Activated CD4-positive, alpha-beta T cell treated with anti-CD3 and anti-CD28 coated beads for 48 hours (primary cell): ENCODE measurements at places on chromosomes 6 and 20.
A peak's percentile ranks its signal among the peaks of the same experiment; 100 is the strongest.

DNA sequence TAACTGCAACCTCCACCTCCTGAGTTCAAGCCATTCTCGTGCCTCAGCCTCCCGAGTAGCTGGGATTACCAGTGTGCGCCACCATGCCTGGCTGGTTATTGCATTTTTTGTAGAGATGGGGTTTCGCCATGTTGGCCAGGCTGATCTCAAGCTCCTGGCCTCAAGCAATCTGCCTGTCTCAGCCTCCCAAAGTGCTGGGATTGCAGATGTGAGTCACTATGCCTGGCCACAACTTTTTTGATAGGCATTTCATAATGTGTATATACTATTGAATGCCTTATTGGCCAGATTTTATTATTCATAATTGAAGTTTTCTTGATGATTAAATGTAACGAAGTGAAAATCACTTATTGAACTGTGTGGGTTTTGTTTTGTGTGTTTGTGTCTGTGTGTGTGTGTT, 27.9 kb downstream of the FIG4 start:
- no peak for DNase-seq

DNA sequence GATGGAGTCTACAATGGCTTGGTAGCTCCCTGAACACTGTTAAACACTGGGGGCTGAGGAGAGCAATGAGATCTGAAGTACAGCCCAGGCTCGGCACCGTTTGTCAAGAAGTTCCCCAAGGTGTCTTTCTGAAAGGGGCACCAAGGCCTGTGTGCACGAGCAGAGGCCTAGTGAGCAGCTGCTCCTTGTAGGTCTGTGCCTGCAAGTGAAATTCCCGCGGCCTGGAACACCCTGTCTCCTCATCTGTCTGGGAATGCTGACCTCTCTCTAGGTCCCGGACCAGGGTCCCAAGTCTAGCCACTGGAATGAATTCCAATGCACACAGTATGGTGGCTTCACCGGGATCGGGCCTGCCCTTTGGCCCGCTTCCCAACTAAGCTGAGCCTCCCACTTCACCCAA, 134.8 kb downstream of the FOXC1 start:
- no peak for DNase-seq

- DNase-seq, result peak; percentile 73
Measured at GRCh38 chr20:59149678-59150504, 13.7 kb upstream of the ZNF831 start.

DNA sequence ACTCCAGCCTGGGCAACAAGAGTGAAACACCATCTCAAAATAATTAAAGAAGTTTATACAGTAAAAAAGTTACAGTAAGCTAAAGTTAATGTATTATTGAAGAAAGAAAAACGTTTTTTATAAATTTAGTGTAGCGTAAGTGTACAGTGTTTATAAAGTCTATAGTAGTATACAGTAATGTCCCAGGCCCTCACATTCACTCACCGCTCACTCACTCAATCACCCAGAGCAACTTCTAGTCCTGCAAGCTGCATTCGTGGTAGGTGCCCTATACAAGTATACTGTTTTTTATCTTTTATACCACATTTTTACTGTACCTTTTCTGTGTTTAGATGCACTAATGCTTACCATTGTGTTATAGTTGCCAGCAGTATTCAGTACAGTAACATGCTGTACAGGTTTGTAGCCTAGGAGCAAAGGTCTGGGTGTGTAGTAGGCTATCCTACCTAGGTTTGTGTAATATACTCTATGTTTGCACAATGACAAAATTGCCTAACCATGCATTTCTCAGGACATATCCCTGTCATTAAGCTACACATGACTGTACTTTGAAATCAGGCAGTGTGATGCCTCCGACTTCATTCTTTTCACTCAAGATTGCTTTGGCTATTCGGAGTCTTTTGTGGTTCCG, 16.7 kb downstream of the MGME1 start:
- no peak for DNase-seq

DNA sequence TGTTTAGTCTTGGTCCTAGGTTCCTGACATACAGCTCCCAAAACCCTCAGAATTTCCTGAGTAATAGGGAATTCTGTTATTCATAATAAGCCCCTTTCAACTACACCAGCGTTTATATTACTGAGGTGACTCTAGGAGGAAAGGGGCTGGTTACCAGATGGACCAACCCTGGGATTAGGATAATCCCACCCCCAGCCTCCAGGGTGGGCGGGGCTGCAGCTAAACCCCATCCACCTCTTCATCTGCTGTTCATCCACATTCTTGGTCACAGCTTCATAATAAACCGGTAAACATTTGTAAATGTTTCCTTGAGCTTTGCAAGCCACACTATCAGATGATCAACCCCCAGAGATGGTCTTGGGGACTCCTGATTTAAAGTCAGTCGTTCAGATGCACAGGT, 38.3 kb downstream of the NINL start:
- no peak for DNase-seq

GRCh38 chr20:10922941-10923340, 249.1 kb upstream of the JAG1 start:
- no peak for DNase-seq

DNA sequence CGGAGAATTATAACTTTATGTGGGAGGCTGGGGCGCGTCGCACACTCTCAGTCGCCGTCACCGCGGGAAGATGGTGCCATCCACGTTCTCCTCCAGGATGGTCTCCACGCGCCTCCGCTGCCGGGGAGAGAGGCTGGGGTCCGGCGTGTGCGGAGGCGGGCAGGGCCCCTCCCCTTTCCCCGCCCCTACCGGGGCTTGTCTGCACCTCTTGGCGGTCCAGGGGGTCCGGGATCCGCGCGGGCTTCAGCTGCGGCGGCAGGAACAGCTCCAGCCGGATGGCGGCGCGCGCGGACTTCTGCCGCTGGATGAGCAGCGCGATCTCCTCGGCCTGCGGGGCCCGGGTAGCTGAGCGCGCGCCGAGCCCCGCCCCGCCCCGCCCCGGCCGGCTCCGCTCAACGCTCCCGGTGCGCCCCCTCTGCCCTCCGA, 807 bp downstream of the LKAAEAR1 start:
- DNase-seq, result peak; percentile 78

DNA sequence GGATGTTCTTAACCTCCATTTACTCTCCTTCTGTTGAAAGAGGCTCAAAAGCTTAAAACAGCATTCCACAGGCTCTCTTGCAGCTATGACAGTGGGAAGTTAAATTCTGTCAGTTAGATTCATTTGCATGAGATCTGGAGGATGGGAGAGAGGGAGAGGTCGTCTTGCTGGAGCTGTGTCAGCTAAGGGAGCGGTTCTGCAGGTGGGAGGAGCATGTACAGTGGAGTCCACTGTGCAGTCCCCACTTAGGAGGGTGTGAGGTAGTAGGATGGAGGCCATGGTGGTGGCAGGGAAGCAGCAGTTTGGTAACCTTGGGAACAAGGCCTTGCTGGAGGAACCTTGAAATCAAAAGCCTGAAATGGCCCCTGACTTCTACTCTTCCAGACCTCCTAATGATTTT, 12.0 kb upstream of the B4GALT5 start:
- no peak for DNase-seq

- DNase-seq, result no peak
Measured at GRCh38 chr6:107107791-107108190, 7.5 kb downstream of the BEND3 start.

GRCh38 chr6:74256781-74257180, 560.8 kb downstream of the CD109 start:
- DNase-seq, result no peak

DNA sequence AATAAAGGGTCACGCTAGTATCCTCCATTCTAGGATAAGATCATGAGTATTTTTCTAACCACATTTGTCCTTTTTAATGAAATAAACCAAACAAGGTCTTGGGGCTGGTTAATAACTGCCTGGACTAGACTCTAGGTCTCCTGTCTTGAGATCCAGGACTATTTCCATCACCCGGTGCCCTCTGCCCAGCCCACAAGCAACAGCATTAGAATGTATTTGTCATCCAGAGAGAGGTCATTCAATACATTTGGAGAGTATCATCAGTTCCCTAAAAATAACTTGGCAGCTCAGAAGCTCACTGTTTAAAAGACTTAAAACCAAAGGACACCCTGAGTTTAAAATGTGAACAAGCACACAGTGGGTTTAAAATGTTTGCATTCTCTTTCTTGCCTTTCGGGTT, 4.4 kb upstream of the RBM24 start:
- DNase-seq, result no peak

DNA sequence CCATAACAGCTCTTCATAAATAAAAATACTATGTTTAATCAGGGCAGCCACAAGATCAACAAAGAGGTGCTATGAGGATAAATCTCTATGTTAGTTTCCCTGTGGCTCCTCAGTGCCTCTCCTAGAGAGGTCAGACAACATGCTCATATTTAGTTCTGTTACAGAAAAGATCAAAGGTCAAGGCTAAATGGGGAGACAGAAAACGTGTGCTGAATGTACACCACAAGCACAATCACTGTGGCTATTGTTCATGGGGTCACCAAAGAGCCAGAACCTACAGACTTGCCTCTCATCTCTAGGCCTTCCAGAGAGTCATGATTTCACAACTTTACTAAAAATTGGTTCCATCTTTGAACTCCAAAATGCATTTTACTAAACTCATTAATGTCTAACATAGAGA, 409.8 kb downstream of the HACE1 start:
- no peak for DNase-seq

DNA sequence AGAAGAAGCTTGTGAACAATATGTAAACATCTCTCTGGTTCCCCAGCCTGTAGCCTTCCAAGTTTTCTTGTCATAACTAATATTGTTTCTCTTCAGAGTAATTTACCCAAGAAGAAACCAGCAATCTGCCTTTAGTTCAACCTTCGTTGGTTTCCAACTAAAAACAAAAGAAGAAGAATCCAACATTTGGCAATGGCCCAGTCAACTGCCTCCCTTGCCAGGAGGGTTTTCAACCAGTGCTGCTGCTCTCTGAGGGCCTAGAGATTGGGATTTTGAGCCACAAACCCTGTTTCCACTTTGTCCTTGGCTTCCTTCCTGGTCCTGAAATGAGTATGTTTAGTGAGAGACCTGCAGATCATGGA, 395.8 kb upstream of the CNR1 start:
- DNase-seq, result no peak

DNA sequence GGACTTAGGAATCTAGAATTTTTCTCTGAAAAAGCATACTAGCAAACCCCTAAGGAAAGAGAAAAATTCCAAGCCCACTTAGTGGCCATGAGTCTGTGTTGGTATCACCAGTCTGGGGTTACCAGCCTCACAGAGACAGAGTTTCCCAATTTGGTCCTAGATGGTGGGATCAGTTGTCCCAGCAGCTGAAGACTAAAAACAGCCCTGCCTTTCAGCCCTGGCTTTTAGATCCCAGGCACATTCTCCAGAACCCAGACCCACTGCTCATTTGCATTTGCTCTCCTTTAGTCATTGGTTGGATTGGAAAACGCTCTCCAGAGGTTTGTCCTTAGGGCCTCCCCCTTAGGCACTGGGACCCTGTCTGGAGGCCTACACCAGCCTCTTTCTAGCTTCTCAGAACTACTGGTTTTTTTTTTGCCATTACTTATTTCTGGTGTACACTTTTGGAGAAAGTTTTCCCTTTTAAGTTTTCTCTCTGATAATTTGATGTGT, 39.1 kb upstream of the FOXO3 start:
- no peak for DNase-seq

DNA sequence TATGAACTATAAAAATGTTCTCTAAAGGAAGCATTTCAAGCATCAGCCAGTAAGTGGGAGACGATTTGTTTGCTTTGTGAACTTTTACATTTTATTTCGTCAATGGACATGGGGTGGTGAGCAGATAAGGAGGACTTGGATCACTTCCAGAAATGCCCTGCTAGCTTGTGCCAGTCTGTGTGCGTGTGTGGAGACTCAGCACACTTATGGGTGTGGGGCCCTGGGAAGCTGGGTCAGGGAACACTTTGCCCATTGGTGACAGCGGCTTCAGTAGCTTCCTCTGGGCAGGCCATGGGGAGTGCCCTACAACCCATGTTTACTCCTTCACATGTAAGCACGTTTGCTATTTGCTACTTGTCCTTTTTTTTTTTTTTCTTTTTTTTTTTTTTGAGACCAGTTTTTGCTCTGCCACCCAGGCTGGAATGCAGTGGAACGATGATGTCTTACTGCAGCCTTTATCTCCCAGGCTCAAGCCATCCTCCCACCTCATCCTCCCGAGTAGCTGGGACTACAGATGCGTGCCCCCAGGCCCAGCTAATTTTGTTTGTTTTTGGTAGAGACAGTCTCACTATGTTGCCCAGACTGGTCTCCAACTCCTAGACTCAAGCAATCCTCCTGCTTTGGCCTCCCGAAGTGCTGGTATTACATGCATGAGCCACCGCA, 24.2 kb downstream of the PRDM1 start:
- DNase-seq, result no peak

- no peak for DNase-seq
Measured at GRCh38 chr6:9984607-9985006, 430.3 kb downstream of the TFAP2A start.

DNA sequence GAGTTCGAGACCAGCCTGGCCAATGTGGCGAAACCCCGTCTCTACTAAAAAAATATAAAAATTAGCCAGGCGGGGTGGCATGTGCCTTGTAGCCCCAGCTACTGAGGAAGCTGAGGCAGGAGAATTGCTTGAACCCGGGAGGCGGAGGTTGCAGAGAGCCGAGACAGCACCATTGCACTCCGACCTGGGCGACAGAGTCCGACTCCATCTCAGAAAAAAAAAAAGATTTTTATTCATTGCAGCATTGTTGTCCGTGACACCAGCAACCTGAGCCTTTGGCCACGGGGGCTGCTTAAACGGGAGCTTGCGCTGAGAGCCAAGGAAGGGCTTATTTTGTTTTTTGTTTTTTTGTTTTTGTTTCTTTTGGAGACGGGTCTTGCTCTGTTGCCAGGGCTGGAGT, 7.3 kb downstream of the ARFGAP1 start:
- DNase-seq, result no peak

GRCh38 chr6:25504661-25505060, 147.4 kb upstream of the SCGN start:
- DNase-seq, result no peak

- DNase-seq, result no peak
Measured at GRCh38 chr6:129183681-129184301, 300.9 kb downstream of the LAMA2 start.

- no peak for DNase-seq
Measured at GRCh38 chr6:156004796-156005195, 549.2 kb upstream of the NOX3 start.

DNA sequence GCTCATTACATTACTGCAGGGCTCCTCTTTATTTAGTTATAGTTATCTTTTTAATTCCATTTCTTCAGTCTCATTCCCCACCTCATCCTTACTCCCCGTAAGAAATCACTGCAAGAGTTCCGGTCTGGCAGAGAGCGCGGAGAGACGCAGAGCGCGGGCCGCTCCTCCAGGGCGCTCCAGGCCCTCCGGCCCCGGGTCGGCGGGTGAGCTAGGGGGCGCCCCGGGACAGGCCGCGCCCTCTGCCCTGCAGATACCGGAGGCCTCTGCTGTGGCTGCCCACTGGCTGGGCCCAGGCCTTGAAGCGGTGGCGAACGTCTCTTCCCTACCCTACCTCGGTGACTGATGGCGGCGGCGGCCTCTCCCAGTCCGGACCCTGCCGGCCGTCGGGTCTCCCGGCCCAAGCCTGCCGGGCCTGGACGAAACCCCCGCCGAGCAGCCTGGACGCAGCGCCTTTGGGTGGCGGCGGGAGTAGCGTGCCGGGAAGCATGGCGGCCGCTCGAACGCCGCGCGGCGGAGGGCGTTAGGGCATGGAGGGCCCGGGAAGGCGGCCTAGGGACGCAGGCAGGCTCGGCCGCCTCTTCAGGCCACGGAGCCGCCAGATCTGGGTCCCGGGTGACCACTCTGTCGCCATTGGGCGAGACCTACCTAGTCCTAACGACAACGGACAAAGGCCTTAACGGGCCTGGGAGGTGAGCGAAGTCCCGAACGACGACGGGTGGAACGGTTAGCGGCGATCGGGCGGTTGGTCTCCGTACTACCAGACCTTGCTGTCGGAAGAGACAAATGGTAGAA, 16.4 kb upstream of the HMGN4 start:
- DNase-seq, result peak; percentile 69
